ENCODE measurements at places on chromosomes 16 and 17. TPM values are rescaled to one million over a fixed set of nuclear protein-coding genes. Genes with fewer than 3 reads are reported as not detected.

The DOC2B gene
- 6.2 TPM for total RNA-seq

GRCh38 chr16:50839920-50840729, 98.2 kb downstream of the CYLD start:
- DNase-seq, result no peak
- H3K4me1 ChIP-seq, result no peaks in the 10 kb centered on the region
- H3K4me3 ChIP-seq, result no peak overlapping the region

DNA sequence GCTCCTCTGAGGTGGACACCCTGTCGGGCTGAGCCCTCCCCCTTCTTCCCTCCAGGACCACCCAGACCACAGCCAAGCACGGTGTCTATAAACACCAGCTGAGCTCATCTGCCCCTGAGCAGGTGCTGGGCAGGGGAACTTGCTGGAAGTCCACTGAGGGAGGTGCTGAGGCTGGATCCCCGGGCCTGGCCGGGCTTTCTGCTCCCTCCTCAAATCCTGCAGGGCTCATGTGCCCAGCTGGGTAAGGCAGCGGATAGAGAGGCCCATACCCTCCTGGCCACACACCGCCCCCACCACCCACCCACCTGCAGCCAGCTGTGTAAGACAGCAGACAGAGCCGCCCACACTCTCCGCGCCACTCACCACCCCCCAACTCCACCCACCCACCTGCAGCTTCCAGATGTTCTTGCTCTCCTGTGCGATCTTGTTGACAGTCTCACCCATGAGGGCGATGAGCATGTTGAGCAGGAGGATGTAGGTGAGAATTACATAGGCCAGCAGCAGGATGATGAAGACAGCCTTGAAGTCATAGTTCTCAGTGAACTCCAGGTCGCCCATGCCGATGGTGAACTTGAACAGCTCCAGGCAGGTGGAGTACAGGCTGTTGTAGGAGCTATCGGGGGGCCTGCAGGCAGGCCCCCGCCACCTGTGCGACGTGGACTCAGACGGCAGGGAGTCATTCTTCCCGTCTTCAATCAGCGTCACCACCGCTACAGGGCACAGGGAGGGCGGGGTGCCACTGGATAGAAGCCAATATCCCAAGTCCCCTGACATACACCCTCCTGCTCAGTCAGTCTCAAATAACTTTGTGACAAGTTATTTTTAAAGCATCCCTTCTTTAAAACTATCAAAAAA, 15.9 kb upstream of the TRPV3 start:
- H3K4me3 ChIP-seq, result no peak overlapping the region
- H3K4me1 ChIP-seq, result no peaks in the 10 kb centered on the region
- peaks cover 18% of the 10 kb centered on the region for H3K36me3 ChIP-seq
- no peak for DNase-seq
- H3K27ac ChIP-seq, result no peak overlapping the region

DNA sequence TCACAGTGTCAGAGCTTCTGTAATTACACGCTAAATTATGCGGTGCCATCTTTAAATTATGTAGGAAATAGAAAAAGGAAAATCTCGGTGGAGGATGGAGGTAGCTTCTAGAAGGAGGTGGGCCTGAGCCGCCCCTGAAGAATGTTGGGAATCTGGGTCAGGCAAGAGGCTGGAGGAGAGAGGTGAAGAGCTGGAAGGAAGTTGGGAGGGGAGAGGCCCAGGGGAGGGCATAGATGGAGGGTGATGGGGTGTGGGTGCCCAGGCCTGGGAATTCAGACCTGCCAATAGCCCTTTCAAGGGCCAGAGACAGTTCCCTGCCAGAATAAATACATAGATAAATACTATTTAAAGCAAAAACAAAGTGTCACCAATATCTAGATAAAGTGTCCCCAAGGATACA, 415.0 kb upstream of the HSBP1 start:
- no peaks in the 10 kb centered on the region for H3K4me1 ChIP-seq
- DNase-seq, result no peak
- no peak overlapping the region for H3K27ac ChIP-seq
- H3K36me3 ChIP-seq, result no peaks in the 10 kb centered on the region

DNA sequence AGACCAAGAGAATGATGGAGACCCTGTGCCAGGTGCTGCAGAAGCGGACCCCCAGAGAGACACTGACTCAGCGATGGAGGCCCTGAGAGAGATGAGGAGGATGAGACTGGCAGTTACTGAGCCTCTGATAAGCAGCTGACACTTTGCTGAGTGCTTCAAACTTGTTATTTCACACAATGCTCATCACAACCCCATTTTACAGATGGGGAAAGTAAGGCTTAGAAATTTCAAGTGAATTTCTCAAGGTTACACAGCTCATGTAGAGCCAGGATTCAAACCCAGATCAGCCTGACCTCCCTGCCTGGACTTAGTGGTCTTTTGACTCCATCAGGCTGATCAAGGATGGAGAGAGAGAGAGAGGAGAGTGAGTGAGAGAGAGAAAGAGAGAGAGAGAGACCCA, 27.2 kb downstream of the MRM1 start:
- no peak overlapping the region for H3K4me3 ChIP-seq
- no peak for DNase-seq
- H3K36me3 ChIP-seq, result no peaks in the 10 kb centered on the region
- H3K27ac ChIP-seq, result no peak overlapping the region
- H3K27me3 ChIP-seq, result peaks cover 7% of the 10 kb centered on the region
- H3K4me1 ChIP-seq, result no peaks in the 10 kb centered on the region

DNA sequence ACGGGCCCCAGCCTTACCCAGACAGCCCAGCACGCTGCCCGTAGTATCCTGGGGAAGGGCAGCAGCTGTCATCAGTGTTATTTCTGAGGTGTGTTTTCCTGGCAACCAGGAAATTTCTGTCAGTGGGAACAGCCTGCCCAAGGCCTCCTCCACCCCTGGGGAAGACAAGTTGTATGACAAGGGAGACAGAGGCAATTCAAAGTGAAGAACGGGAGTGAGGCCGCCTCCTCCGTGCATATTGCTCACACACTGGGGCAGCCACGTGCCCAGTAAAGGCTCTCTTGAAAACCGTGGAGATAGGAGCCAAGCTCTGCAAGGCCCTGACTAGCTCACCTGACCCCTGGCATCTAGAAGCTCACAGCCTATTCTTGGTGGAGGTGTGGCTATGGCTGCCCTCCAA, 57.6 kb downstream of the RAI1 start:
- H3K4me3 ChIP-seq, result no peak overlapping the region
- no peak for DNase-seq
- H3K27me3 ChIP-seq, result no peaks in the 10 kb centered on the region
- H3K27ac ChIP-seq, result peak overlapping the region; percentile 36

GRCh38 chr16:11297492-11298142, 16.5 kb upstream of the PRM1 start:
- H3K4me3 ChIP-seq, result peak overlapping the region; percentile 29
- H3K4me1 ChIP-seq, result peaks cover 27% of the 10 kb centered on the region
- H3K36me3 ChIP-seq, result no peaks in the 10 kb centered on the region
- no peaks in the 10 kb centered on the region for H3K27me3 ChIP-seq
- DNase-seq, result peak; percentile 87

DNA sequence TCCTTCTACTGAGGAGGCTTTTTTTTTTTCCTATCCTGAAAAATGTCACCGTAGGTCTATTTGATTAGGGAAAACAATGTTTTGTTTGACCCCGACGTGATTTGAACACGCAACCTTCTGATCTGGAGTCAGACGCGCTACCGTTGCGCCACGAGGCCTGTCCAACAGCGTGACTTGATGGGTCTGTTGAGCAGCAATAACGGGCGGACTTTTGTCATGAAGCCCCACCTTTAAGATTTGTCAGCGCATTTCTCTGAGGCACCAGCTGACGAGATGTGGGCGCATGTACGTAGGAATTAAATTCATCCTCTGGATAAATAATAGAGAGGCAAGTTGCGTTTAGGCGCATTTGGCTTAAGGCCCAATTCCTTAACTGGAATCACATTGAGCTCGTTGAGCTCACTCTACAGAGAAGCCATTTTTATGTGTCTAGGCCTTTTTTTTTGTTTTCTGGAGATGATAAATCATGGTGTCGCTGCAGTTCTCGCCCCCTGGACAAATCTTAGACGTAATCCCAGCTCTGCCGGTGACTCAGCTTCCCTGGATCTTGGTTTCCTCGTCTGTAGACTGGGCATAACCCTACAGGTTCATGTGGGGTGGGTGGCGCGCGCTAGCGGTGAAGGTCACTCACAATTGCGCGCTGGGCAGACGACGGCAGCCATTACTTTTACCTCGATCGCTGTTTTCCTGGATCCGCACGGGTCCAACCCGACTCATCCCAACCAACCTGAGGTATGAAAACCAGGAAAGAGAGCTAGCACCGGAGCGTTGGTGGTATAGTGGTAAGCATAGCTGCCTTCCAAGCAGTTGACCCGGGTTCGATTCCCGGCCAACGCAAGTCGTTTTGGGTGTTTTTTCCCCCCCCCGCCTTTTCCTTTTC, 10.6 kb upstream of the AURKB start:
- DNase-seq, result peak; percentile 85
- H3K27me3 ChIP-seq, result no peaks in the 10 kb centered on the region
- H3K4me3 ChIP-seq, result peak overlapping the region; percentile 60
- H3K36me3 ChIP-seq, result no peaks in the 10 kb centered on the region
- H3K4me1 ChIP-seq, result peaks cover 20% of the 10 kb centered on the region
- H3K27ac ChIP-seq, result peak overlapping the region; percentile 99

GRCh38 chr16:29911676-29912010, 11.4 kb downstream of the ASPHD1 start:
- no peak overlapping the region for H3K4me3 ChIP-seq
- DNase-seq, result no peak
- no peaks in the 10 kb centered on the region for H3K4me1 ChIP-seq
- no peak overlapping the region for H3K27ac ChIP-seq
- no peaks in the 10 kb centered on the region for H3K27me3 ChIP-seq

DNA sequence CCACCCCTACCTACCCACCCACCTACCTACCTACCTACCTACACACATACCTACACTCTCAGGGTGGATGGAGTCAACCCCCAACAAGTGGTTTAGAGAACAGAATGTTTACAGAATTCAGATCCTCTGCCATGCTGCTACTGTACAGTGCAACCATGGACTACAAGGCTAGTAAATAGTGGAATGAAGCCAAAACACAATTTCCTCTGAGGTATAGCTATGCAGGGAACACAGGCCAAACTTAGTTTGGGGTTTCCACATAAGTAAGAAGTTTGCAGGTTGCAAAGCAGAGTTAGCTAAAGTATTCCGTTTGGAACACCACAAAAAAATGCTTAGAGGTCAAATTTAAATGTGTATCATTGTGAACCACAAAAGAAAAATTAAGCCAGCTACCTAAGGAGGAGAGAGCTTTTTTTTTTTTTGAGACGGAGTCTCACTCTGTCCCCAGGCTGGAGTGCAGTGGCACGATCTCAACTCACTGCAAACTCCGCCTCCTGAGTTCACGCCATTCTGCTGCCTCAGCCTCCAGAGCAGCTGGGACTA, 2.7 kb upstream of the AP1G1 start:
- H3K27me3 ChIP-seq, result no peaks in the 10 kb centered on the region
- H3K36me3 ChIP-seq, result no peaks in the 10 kb centered on the region
- no peak overlapping the region for H3K4me3 ChIP-seq
- peaks cover 22% of the 10 kb centered on the region for H3K4me1 ChIP-seq
- no peak for DNase-seq

GRCh38 chr17:13885953-13886889, 183.1 kb upstream of the COX10 start:
- no peaks in the 10 kb centered on the region for H3K27me3 ChIP-seq
- H3K27ac ChIP-seq, result no peak overlapping the region
- H3K4me1 ChIP-seq, result no peaks in the 10 kb centered on the region
- H3K4me3 ChIP-seq, result no peak overlapping the region

DNA sequence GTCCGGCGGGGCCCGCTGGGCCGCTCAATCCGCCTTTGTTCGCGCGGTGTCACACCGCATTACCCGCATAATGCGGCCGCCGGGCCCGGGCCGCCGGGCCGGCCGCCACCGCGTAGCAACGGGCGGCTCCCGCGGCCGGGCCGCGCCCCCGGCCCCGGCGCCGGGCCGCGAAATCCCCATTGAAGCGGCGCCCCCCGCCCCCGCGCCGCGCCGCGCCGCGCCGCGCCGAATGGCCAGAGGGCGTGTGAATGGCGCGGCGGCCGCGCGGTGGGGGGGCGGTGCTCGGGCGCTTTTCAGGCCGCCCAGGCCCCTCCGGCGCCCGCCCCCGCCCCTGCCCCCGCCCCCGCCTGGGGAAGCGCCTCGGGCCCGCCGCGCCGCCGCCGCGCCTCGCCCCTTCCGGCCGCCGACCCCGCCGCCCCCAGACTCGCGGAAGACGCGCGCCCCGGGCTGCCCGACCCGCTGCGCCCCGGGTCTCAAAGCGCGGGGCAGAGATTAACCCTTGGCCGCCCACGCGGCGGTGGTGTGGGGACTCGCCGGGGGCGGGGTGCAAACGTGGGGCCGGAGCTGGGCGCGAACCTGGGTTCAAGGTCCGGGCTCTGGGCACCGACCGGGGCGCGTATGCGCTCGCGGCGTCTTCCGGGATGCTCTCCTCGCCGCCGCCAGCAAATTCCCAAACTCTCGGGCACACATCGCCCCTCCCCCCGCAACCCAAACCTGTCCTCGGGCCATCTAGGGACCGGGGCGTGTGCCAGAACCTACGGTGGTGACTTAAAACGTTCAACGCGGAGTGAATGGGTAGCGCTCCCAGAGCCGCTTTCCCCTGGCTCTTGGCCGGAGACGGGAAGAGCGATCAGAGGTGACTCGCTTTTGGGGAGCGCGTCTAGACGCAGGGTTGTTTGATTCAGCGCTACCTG, 46.7 kb downstream of the WNT3 start:
- peak; percentile 71 for DNase-seq
- peak overlapping the region; percentile 61 for H3K4me3 ChIP-seq
- H3K4me1 ChIP-seq, result peaks cover 21% of the 10 kb centered on the region

DNA sequence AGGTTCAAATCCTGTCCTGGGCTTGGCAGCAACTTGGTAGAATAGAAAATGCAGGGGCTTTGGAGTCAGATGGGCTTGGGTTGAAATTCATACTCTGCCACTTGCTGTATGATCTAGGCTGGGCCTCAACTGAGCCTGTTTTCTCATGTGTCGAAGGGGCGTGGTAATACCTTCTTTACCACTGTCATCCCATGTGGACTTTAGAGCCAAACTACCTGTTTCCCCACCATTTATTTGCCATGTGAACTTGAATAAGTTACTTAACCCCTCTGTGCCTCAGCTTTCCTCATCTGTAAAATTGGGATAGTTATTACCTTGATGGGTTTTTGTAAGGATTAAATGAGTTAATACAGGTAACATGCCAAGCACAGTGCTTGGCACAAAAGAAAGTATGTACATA, 106.0 kb downstream of the COPRS start:
- no peaks in the 10 kb centered on the region for H3K36me3 ChIP-seq
- no peak overlapping the region for H3K4me3 ChIP-seq
- no peaks in the 10 kb centered on the region for H3K27me3 ChIP-seq
- H3K27ac ChIP-seq, result no peak overlapping the region

DNA sequence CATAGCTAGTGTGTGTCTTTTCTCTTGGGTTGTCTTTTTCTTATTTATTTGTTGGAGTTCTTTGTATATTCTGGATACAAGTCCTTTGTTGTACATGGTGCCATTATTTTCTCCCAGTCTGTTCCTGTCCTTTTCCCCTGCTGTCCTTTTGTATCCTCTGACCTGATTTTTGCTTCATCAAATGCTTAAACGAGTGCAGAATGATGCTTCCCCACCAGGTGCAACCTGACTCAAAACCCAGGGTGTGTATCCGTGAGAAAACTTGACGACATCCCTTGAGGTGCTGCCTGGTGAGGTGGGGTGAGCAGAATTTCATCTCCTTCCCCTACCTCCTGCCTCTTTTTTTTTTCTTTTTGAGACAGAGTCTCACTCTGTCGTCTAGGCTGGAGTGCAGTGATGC, 88.6 kb downstream of the NTN1 start:
- DNase-seq, result no peak
- no peak overlapping the region for H3K4me3 ChIP-seq
- no peak overlapping the region for H3K27ac ChIP-seq
- H3K4me1 ChIP-seq, result no peaks in the 10 kb centered on the region
- peaks cover 6% of the 10 kb centered on the region for H3K27me3 ChIP-seq
- H3K36me3 ChIP-seq, result no peaks in the 10 kb centered on the region
